ENCODE measurements at places on chromosomes 11 and 22.

- DNase-seq: peak; percentile 73
These were observed 4.9 kb downstream of the CWC15 start for GRCh38 chr11:94968334-94968958.

- DNase-seq: no peak
These were observed 1.6 kb upstream of the SLC17A6 start for GRCh38 chr11:22336587-22336986.

GRCh38 chr11:61716478-61717285 lies 35.8 kb upstream of the MYRF start:
- DNase-seq: no peak

- DNase-seq: peak; percentile 74
These were observed 53.2 kb upstream of the CDON start for GRCh38 chr11:126115816-126116331.

- DNase-seq: no peak
These were observed 44.0 kb downstream of the IGF2 start for GRCh38 chr11:2095198-2095520.

DNA sequence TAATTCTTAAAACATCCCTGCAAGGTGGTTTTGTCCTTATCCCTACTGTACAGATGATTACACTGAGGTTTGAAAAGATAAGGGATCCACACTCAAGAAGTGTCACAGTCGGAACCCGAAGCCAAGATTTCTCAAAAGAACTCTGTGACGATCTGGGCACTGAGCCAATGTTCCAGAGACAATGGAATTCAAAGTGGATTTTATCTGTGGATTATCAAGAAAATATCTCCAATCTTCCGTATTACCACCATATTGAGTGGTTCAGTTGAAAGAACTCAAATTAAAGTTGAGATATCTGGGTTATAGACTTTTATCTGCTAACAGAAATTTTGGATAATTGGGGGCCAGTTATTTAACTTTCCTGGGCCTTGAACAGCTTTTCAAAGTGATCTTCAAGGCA lies 100.0 kb upstream of the GRAMD1B start:
- DNase-seq: no peak

- no peak for DNase-seq
These were observed 70.8 kb downstream of the GAB2 start for GRCh38 chr11:78346799-78347198.
